Astrocyte of the cerebellum (primary cell): ENCODE measurements at places on chromosomes 6 and 20.
A peak's percentile ranks its signal among the peaks of the same experiment; 100 is the strongest.

- no peak for DNase-seq
Observed at GRCh38 chr6:25981568-25982263, 19.1 kb downstream of the TRIM38 start.

GRCh38 chr6:133396984-133397348 lies 155.8 kb downstream of the EYA4 start:
- DNase-seq, result no peak

GRCh38 chr6:102813489-102814275 lies 1420.2 kb downstream of the GRIK2 start:
- no peak for DNase-seq

- no peak for DNase-seq
Observed at GRCh38 chr6:42124223-42124836, 18.1 kb downstream of the C6orf132 start.

DNA sequence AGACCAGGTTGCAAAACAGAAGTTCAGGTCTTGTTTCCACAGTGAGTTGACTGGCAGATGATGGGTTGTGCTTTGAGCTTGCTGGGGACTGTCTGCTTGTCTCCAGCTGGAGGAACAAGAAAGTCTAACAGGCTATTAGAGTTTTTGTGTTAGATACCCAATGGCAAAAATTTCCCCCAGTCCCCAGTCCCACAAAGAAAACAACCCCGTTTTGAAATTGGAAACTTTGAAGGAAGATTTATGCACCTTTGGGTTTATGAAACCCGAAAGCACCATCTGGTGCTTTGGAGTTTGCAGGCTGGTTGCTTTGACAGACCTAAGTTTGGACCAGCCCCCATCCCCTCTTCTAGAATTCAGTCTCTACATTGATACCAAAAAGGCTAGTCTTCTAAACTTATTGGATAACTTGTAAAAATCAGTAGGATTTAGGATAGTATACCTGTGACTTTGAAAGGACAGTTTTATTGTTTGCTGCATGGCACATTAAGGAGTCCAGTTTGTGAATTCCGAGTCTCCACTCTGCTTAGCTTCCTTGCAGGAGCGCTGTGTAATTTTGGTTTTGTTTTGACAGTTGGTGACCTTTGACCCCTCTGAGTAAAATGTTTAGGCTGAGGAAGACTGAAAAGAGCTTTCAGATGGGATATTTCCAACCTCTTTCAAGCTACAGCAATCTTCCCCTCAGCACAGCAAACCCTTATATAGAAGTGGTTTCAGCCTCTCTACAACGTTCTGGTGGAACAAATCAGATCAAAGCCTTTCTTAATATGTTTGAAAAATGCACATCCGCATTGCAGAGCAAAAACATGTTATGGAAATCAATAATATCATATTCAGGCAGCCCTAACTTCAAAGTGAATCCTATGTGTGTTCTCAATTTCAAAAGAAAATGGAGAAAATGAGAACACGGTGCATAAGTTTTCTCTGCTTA lies 25.5 kb upstream of the PRL start:
- DNase-seq, result no peak

- DNase-seq, result peak; percentile 4
Observed at GRCh38 chr6:25369433-25370177, 90.4 kb downstream of the CARMIL1 start.
